ENCODE measurements at places on chromosomes 2 and 18. TPM values are rescaled to one million over a fixed set of nuclear protein-coding genes. Genes with fewer than 3 reads are reported as not detected.

- DNase-seq, result no peak
These were observed 777 bp upstream of the RAB17 start for GRCh38 chr2:237591141-237591881.

GRCh38 chr2:8669157-8669817 is 12.6 kb upstream of the ID2 start:
- no peak for DNase-seq

- no peak for DNase-seq
These were observed 73.5 kb downstream of the FIGN start for GRCh38 chr2:163662141-163662780.

- no peak for DNase-seq
These were observed 20.0 kb upstream of the RNF149 start for GRCh38 chr2:101328474-101329007.

- no peak for DNase-seq
These were observed 4.8 kb downstream of the ALK start for GRCh38 chr2:29916571-29916970.

DNA sequence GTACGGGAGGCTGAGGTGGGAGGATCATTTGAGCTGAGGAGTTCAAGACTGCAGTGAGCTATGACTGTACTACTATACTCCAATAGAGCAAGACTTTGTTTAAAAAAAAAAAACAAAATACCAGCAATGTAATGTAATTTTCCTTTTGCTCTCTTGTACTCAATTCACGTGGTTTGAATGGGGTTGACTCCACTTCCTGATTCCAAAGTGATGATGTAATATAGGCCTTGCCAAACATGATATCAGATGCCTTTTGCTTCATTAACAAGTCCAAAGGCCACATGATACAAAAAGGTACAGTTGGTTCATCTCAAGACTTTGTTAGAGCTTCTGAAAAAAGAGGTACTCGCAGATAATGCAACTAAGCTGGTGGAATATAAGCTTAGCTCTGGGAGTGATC is 321.8 kb downstream of the ZEB2 start:
- no peak for DNase-seq

- DNase-seq, result no peak
These were observed 138.0 kb upstream of the ARHGAP28 start for GRCh38 chr18:6591491-6591890.

DNA sequence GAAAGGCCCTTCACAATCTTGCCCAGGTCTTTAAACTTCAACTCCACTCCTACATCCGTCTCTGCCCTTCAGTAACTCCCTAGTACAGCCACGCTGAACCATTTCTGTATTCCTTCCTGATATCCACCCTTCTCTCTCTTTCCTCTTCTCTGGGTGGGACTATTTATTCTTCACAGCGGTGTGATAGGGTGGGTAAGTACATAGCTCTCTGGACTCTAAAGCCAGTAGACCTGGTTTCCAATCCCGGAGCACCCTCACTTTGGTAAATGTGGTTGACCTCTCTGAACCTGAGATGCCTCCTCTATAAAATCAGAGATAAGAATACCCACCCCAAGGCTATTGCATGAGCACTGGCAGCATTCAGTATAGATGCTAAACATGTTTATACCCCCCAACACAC is 86.7 kb downstream of the ATL2 start:
- DNase-seq, result no peak

- DNase-seq, result no peak
These were observed 3.4 kb upstream of the TET3 start for GRCh38 chr2:73981081-73982001.

DNA sequence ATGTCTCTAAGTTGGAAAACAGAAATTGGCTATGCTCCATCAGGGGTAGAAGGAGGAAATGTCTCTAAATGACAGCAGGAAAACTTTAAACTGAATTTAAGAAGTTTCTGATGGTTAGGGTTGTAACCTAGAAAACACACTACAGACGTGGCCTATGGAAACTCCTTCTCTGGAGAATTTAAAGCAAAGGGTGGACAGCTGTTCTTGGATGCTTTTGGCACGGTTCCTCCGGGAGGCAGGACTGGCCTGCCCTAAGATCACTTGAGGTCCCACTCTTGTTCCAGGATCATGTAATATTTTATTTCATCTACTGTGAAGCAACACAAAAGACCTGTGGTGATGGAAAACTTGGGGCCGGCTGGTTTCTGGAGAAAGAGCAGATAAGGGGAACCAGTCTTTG is 77.0 kb downstream of the NRP2 start:
- no peak for DNase-seq

DNA sequence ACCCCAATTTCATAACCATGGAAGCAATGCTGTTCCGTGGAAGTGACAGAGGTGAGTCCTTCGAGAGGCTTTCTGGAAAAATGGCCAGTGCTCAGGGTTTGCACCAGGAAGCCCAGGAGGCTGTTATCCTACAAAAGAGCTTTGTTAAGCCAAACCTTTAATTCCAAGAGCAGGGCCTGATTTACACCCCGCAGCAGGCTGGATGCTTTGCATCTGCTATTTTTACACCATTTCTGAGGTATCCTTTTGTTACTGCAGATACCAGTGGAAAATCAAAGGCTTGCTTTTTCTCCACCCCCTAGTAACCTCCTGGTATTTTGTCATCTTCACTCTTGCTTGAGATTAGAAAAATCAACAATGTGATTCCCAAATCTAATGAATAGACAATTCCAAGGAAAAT is 380.6 kb downstream of the SOX11 start:
- no peak for DNase-seq

GRCh38 chr2:100941646-100942240 is 60.3 kb upstream of the RPL31 start:
- DNase-seq, result no peak

DNA sequence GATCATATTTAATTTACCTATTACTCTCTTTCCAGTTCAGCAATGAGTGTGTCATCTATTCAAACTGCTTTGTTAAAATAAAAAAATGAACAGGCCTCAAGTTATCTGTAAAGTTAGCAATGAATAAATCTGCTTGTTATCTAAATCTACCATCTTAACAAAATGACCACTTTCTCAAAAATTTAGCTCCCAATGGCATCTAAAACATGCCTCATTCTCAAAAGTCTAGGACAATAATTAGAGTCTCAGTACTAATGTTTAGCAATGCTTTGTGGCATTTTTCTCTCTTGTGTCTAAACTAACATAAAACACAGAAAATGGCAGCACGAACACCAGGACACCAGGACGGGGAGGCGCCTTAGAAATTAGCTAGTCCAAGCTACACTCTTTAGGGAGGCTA is 3.6 kb upstream of the ASAP2 start:
- DNase-seq, result no peak

- no peak for DNase-seq
These were observed 124.2 kb downstream of the CBLN2 start for GRCh38 chr18:72419914-72420313.

GRCh38 chr2:234060236-234060635 is 9.7 kb downstream of the SPP2 start:
- no peak for DNase-seq

GRCh38 chr2:170747921-170748320 is 22.3 kb upstream of the ERICH2 start:
- no peak for DNase-seq

- DNase-seq, result peak; percentile 51
These were observed 78.1 kb downstream of the AAK1 start for GRCh38 chr2:69565431-69565839.

DNA sequence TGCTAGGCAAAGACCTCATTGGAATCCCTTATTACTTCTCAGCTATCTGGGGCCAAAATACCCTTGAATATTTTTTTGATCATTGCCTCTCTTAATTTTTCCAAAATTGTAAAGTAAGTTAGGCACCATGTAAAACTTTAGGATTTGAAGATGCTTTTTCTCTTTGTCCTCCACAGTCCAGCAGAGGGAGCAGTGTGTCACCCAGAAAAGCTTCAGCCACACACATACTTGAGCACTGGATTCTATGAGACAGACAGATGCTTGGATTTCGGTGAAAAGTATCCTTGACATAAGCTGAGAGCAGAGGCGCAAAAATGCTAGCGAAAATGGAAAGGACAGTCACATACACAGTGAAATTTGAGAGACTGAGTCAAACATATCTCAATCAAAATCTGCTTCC is 74.7 kb upstream of the KCNJ3 start:
- DNase-seq, result peak; percentile 16

DNA sequence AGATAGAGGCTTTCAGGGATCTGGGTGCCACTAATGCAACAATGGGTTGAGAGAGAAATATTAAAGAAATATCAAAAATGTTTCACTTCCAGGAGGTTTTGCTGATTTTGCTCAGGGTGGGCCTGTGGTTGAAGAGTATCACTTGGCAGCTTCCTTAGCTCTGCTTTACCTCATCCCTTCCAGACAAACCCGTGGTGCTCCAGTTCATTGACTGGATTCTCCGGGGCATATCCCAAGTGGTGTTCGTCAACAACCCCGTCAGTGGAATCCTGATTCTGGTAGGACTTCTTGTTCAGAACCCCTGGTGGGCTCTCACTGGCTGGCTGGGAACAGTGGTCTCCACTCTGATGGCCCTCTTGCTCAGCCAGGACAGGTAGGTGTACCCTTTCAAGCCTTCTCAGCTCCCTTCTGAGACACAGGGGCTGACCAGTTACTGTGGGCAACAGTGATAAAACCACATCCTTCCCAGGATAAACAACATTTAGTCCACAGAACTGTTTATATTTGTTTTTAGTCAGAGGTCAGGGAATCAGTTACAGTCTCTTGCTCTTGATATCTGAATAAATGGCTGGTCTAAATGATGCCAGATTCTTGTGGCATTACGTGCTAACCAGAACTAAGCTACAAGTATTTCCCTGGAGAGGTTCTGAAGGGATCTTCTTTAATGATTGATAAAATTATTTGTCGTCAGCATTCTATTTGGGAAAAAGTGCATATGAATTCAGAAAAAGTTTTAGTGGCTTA is 7.0 kb downstream of the SLC14A1 start:
- DNase-seq, result no peak

GRCh38 chr18:46071653-46072375 is at the start of gene PSTPIP2:
Gene PSTPIP2 (minus strand): TSS chr18:46072260. CDS start chr18:46072188, 72 bp downstream.
- peak; percentile 48 for DNase-seq

- DNase-seq, result no peak
These were observed 16.1 kb downstream of the TMEM247 start for GRCh38 chr2:46495231-46496030.

DNA sequence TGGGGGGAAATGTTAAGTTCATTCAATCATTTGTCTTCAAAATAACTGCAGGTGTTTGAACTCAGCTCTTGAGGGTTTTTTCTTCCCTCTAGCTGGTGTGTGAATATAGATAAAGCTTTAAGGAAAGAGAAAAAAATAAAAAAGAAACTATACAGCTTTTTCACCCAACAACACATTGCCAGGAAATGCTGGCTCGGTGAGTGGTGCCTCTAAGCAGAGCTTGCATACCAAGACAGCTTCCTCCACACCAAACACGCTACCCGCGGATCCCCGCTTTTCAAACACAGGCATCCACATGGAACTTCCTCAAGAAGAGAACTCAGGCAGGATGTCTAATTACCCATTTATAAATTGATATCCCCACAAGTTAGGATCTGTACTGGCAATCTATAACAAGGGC is 69.8 kb upstream of the TANK start:
- no peak for DNase-seq

DNA sequence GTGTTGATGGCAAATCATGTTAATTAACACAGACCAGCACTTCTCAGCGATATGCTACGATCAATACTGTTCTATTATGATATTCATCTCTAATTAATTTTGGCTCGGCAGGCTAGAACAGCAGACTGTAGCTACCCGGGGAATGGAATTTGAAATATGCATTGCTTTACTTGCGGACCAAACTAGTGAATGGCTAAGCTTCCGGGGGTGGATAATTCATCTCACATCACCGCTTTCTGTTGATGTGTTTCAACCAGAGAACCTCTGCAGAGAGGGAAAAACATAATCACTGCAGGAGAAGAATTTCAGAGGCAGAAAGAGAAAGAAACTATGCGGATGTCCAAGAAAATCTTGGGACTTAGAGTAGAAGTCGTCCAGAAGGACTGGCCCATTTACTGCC is 490.9 kb downstream of the STK39 start:
- no peak for DNase-seq

- no peak for DNase-seq
These were observed 308.4 kb upstream of the MYT1L start for GRCh38 chr2:2639251-2640139.

DNA sequence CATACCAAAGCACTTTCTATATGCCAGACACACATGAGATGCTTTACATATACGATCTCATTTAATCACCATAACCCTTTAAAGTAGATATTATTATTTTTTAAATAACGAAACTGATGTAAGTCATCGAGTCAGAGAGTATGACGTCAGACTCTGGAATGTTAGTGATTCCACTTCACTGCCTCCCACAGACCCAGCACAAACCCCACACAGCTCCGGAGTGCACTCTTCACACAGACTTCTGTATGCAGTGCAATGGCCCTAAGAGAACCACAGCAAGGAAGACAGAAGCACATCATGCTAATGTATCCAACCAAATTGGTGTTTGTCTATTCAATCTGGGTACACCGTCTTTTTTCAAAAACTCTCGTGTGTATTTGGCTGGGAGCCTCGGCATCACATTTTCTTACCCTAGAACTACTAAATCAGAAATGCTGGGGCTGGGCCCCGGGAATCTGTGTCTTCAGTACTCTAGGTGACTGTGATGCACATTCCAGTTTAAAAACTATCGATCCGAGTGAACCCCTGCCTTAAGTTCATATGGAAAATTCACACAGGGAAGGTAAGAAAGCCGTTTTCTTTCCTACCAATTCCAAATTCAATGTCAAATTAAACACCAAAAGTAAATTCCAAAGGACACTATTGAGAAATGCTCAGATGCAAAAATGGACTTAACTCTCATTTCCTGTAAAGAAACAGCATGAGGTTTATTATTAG is 117.7 kb upstream of the ACVR1C start:
- DNase-seq, result no peak

DNA sequence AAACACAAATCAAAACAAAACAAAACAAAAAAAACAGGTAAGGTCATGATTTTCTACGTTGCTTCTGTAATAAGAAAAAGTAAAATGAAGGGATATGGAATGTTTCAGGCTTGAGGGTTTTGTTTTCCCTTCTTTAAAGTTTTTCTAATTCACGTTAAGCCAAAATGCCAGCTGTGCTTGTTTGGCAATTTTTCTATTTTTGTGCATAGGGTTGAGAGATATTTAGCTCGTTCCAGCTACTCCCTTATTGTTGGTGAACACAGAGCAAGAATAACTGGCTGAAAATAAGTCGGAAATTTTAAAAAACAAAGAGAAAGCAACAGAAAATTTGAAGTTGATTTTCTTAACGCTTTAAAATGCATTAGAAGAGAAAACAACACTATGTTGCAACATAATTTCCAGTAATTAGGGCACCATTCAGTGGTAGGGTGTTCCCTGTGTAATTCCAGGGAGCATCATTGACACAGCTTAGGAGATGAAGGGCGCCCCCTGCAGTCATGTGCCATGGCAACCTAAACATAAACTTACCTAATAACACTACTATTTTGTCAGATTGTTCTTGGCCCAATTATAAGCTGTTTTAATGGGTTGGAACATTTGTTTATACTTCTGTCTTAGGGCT is 99.5 kb downstream of the DTNA start:
- no peak for DNase-seq

The CCDC138 gene
- total RNA-seq, result 27.3 TPM

The CAMKMT gene
- total RNA-seq, result 24.1 TPM

The NPAS2 gene
- 0.84 TPM for total RNA-seq

The EHBP1 gene
- 45.6 TPM for total RNA-seq

The ACVR1 gene
- 23.7 TPM for total RNA-seq

The CACNB4 gene
- total RNA-seq, result 2.3 TPM

The GKN2 gene
- not detected for total RNA-seq

All from progenitor cell of endocrine pancreas (in vitro differentiated cells).